ENCODE measurements at places on chromosomes 6 and 20. TPM values are rescaled to one million over a fixed set of nuclear protein-coding genes. Genes with fewer than 3 reads are reported as not detected.

GABRR1 gene
- 0.20 TPM for total RNA-seq

- no peak for DNase-seq
Measured at GRCh38 chr6:85130743-85131142, 319.1 kb upstream of the NT5E start.

- DNase-seq, result no peak
Measured at GRCh38 chr20:3081641-3082040, 2.9 kb downstream of the AVP start.

- no peak for DNase-seq
Measured at GRCh38 chr20:23488996-23489395, 1.9 kb upstream of the CST8 start.

- DNase-seq, result no peak
Measured at GRCh38 chr6:25882051-25882496, 8.0 kb upstream of the SLC17A3 start.

SLC17A3 gene
- total RNA-seq, result 0.22 TPM

- DNase-seq, result peak; percentile 51
Measured at GRCh38 chr6:3518356-3519190, 61.7 kb upstream of the SLC22A23 start.

Data from gastrocnemius medialis (tissue), 4 donors.